ENCODE measurements at places on chromosomes 1 and 21.
A peak's percentile ranks its signal among the peaks of the same experiment; 100 is the strongest.

- no peak for DNase-seq
Observed at GRCh38 chr1:44693159-44693558, 18.6 kb downstream of the ARMH1 start.

DNA sequence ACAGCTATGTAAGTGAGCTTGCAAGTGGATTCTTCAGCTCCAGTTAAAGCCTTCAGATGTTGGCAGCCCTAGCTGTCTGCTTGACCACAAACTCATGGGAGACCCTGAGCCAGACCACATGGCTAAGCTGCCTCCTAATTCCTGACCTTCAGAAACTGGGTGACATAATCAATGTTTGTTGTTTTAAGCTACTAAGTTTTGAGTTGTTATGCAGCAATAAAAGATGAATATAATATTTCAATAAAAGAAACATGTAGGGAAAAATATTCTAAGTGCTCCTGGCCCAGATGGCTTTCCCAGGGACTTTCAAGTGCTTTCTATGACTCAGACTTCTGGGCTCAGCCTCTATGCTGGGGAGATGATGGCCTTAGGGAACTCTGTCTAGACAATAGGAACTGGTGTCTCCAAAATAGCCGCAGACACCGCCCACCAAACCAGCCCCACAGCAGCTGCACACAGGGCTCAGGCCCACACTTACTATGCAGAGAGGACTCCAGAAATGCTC is 20.3 kb upstream of the AZIN2 start:
- DNase-seq: peak; percentile 99

DNA sequence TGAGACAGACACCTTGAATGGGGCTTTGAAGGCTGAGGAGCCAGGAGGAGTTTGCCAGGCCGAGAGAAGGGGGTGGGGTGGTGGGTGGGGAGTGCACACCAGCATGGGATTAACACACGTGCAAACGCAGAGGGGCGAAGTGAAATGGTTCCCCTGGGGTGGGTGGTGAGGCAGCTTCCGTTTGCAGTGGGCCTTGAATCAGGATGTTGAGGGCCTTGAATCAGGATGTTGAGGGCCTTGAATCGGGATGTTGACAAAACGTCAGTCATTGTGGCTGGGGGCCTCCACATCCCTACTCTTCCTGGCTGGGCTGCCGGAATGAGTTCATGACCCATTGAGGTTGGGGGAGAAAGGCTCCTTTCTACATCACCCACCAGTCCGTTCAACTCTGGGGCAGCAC is 16.6 kb downstream of the LDLRAP1 start:
- no peak for DNase-seq

- DNase-seq: no peak
Observed at GRCh38 chr1:108523829-108524228, 36.1 kb upstream of the EEIG2 start.

DNA sequence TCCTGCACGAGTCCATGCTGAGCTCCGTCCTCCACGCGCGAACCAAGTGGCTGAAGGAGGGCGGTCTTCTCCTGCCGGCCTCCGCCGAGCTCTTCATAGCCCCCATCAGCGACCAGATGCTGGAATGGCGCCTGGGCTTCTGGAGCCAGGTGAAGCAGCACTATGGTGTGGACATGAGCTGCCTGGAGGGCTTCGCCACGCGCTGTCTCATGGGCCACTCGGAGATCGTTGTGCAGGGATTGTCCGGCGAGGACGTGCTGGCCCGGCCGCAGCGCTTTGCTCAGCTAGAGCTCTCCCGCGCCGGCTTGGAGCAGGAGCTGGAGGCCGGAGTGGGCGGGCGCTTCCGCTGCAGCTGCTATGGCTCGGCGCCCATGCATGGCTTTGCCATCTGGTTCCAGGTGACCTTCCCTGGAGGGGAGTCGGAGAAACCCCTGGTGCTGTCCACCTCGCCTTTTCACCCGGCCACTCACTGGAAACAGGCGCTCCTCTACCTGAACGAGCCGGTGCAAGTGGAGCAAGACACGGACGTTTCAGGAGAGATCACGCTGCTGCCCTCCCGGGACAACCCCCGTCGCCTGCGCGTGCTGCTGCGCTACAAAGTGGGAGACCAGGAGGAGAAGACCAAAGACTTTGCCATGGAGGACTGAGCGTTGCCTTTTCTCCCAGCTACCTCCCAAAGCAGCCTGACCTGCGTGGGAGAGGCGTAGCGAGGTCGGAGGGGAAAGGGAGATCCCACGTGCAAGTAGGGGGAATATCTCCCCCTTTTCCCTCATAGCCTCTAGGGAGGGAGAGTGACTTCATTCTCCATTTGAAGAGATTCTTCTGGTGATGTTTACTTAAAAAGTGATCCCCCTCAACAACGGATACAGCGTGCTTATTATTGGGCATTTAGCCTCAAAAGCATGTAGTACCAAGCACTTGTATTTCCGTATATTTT is 991 bp downstream of the PRMT6 start:
- peak; percentile 63 for DNase-seq
